ENCODE measurements at places on chromosomes 16 and 17. TPM values are rescaled to one million over a fixed set of nuclear protein-coding genes. Genes with fewer than 3 reads are reported as not detected.
A peak's percentile ranks its signal among the peaks of the same experiment; 100 is the strongest.

Gene SEPTIN1
- total RNA-seq: 0.97 TPM

- DNase-seq: no peak
Observed at GRCh38 chr16:27341971-27342370, 28.2 kb downstream of the IL4R start.

DNA sequence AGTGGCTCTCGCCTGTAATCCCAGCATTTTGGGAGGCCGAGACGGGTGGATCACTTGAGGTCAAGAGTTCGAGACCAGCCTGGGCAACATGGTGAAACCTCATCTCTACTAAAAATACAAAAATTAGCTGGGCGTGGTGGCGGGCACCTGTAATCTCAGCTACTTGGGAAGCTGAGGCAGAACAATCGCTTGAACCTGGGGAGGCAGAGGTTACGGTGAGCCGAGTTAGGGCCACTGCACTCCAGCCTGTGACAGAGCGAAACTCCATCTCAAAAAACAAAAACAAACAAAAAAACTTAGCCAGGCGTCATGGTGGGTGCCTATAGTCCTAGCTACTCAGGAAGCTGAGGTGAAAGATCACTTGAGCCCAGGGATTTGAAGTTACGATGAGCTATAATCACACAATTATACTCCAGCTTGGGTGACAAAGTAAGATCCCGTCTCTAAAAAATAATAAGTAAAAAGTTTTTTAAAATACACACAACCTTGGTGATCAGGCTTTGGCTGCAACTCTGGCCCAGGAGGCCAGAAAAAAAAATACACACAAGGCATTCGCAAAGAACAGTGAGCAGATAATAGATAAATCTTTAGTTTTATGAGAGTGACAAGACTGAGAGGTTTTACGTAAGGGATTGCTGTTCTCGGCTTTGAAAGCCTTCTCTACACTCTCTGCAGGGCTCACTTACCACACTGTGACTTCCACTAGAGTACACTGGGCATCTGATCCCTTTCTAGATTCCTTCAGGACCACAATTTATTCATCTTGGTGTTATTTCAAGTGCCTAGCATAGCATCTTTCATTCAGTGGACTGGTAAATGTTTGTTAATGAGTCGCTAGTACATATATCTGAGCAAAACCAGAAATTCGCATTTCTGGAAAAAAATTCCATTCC, 5.9 kb downstream of the GSPT1 start:
- DNase-seq: no peak

GRCh38 chr17:41308251-41308917, 725 bp downstream of the KRTAP16-1 start:
- DNase-seq: peak; percentile 67

Gene CHP2
- total RNA-seq: not detected

DNA sequence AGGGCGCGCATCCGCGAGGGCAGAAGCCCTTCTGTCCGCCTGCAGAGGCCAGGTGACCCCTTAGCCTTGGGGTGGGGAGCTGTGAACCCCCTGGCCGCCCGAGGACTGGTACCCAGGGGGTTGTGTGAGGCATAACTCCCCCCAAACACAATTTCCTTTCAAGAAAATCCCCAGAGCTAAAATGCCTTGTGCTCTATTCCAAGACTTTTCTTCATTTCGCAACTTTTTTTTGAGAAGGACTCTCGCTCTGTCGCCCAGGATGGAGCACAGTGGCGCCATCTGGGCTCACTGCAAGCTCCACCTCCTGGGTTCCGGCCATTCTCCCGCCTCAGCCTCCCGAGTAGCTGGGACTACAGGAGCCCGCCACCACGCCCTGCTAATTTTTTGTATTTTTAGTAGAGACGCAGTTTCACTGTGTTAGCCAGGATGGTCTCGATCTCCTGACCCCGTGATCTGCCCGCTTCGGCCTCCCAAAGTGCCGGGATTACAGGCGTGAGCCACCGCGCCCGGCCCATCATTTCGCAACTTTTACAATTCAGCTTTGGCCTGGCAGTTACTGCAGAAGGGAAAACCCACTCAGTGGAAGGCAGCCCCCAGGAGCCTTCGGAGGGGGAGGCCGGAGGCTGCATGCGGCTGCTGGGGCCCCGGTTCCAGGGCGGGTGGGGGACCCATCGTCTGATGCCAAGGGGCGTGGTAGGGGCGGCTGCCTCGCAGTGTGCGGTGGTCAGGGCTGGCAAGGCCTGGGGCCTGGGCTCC, 963 bp upstream of the APRT start:
- DNase-seq: peak; percentile 85

DNA sequence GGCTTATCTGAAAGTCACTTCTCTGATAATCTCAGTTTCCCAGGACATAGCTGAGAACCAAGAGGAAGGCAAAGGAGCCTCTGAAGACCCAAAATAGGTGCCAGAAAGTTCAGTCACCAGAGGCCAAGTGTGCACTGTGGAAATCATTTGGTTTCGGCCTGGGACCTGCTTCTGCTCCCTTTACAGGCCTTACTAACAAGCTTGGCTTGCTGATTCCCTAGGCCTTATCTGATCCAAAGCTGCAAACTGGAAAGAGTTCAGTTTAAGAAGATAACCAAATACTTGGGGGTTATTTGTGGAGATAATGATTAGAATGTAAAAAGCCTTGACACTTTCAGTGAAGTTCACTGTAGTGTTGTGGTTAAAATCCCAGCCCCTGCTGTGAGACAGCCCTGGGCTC, 17.0 kb downstream of the ITGA3 start:
- DNase-seq: no peak

- no peak for DNase-seq
Observed at GRCh38 chr17:49106321-49107210, 26.0 kb upstream of the B4GALNT2 start.

Gene ARHGAP44
- total RNA-seq: 7.9 TPM

DNA sequence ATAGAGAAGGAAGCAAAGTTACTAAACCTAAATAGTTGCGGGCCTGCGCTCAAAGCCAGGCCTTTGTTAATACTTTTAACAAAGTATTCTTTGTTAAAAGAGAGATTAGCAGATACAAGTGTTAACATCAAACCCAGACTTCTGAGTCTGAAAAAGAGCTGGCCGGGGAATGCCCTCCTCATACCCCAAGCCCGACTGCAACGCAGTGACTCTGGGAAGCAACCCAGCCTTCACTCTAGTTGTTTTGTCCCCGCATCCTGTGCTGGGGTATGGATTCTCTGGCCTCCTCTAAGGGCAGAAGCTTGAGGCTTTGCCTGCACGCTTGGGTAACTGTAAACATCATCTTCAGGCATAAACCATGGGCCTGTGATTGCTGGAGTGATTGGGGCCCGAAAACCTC, 48.3 kb downstream of the ADCY7 start:
- no peak for DNase-seq

- peak; percentile 76 for DNase-seq
Observed at GRCh38 chr17:49576088-49576916, 631 bp downstream of the NXPH3 start.

DNA sequence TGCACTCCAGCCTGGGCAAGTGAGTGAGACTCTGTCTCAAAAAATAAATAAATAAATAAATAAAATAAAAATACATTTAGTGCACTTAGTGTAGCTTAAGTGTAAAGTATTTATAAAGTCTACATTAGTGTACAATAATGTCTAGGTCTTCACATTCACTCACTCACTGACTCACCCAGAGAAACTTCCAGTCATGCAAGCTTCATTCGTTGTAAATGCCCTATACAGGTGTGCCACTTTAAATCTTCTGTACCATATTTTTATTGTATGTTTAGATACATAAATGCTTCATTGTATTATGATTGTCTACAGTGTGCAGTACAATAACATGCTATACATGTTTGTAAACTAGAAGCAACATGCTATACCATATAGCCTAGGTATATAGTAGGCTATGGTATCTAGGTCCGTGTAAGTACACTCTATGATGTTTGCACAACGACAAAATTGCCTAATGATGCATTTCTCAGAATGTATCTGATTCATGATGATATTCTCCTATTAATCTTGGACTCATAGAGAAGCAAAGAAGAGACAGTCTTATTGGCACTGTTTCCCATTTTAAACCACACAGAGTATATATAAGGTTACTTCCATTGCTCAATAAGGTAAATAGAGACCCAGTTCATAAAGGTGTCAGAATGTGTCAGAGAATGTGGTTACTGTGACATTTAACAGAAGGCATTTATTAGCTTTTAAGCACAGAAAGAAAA, 1314.9 kb downstream of the CDH11 start:
- no peak for DNase-seq

Gene BAIAP3
- 3.7 TPM for total RNA-seq

GRCh38 chr17:17787568-17787967, 49.2 kb downstream of the SREBF1 start:
- no peak for DNase-seq

Gene CBFA2T3
- 8.6 TPM for total RNA-seq

Gene CCL1
- not detected for total RNA-seq

Gene TMED6
- not detected for total RNA-seq

DNA sequence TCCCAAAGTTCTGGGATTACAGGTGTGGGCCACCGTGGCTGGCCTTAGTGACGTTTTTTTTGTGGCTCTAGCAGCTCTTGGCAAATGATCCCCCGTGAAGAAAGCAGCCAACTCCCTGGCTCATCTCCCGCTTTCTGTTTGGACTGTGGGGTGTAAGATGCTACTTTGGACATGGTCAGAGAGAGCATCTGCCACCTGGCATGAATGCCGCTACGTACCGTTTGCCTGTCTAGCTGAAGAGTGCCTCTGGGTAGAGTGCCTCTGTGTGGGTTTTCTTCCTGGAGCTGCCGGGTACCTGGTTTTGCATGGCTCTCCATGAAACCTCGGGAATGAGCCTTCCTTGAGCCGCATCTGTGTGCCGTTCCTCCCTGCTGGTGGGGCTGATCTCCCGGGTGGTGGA, 34.3 kb downstream of the NDEL1 start:
- no peak for DNase-seq

Gene FNDC8
- not detected for total RNA-seq

- no peak for DNase-seq
Observed at GRCh38 chr17:71269201-71269600, 851.6 kb upstream of the SOX9 start.

Gene TSC2
- total RNA-seq: 67.8 TPM

GRCh38 chr16:78607465-78607864, 508.0 kb downstream of the WWOX start:
- no peak for DNase-seq

DNA sequence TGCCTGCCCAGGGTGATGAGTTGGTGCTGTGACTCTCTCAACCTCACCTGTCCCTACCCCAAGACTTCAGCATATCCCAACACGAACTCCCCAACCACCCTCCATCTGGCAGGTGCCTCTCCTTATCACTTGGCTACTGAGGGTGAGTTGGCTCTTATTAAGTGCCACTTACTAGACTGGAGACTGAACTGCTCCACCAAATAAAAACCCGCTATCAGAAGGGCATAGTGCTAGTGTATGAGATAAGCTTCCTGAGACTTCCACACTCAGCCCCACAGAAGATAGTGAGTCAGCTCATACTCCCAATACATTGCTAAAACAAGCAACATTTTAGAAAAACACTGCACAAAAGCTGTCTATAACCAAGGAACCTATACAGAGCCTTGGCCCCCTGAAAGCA, 16.0 kb upstream of the CCL18 start:
- no peak for DNase-seq

- peak; percentile 87 for DNase-seq
Observed at GRCh38 chr16:78002915-78003538, 19.3 kb upstream of the CLEC3A start.

DNA sequence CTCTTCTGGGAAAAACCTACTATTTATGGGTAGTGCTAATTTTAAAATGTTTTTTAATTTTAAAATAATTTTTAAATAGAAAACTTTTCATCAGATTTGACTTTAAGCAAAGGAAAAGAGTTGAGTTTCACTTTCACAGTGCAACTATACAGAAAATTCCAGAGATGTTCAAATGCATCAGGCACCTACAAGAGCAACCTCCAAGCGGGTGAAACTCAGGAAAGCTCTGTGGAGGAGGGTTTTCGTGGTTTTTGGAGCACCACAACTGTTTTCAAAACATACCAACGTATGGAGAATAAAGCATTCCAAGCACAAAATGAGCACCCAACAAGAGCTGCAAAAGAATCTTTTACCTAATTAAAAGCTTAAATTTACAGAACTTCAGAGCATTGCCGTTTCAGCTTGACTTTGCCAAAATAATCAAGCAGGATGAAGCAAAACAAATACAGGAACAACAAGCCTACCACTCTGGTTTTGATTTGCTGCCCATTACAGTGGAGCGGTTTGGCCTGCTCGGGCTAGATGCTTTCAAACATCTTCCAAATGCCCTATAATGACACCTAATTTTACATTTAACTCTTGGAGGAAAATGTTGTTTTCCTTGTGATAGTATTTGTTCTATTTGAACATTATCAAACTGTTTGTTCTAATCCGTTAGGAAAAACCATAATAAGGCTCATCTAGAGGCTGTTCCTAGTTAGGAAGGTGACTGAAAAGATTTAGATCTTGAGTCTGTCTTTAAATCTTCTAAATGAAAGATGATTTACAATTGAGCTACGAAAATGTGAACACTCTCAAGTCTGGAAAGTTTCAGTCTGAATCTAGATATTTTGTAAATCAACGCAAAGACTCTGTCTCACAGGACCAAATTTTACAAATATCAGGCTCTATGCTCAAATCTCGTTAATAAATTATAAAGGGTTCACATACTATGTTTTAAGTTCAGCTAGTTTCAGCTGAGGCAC, 34.5 kb downstream of the NACA2 start:
- DNase-seq: no peak

DNA sequence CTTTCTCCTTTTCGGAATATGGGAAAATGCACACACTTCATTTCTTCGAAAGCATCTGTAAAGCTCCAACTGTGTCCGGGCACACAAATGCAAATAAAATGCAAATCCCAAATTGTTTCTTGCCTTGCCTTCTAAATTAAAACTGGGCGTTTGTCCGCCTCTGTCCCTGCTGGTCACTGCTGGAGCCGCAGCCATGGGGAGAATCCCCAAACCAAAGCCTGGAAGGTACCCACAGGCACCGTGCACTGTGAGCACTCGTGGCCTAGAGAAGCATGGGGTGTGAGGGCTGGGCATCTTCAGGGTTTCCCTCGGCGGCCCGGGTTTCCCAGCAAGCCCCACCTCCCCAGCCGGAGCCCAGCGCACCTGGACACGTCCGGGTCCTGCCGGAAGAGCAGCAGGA, 2.9 kb downstream of the SLC47A2 start:
- DNase-seq: no peak

Gene OR1A1
- not detected for total RNA-seq

Gene PRDM7
- not detected for total RNA-seq

Gene PIRT
- total RNA-seq: not detected
